Dorsolateral prefrontal cortex (tissue), 122 donors: ENCODE measurements at places on chromosomes 1 and 21. TPM values are rescaled to one million over a fixed set of nuclear protein-coding genes. Genes with fewer than 3 reads are reported as not detected.
A peak's percentile ranks its signal among the peaks of the same experiment; 100 is the strongest.

The CRABP2 gene
- total RNA-seq, result 14.6 TPM

The LRRC53 gene
- total RNA-seq, result 2.6 TPM

The GUCA2B gene
- total RNA-seq, result not detected

The BCAN gene
- total RNA-seq, result 129 TPM

The SLC5A9 gene
- not detected for total RNA-seq

The RAB25 gene
- 1.5 TPM for total RNA-seq

The HSD3B1 gene
- total RNA-seq, result not detected

The AADACL4 gene
- total RNA-seq, result not detected

The TMEM52 gene
- total RNA-seq, result 1.2 TPM

The KLHDC7A gene
- 0.10 TPM for total RNA-seq

GRCh38 chr1:201175820-201176500 is 14.7 kb upstream of the IGFN1 start:
- DNase-seq, result no peak

- DNase-seq, result no peak
Measured at GRCh38 chr1:246959944-246960693, 28.4 kb upstream of the AHCTF1 start.

GRCh38 chr1:20167126-20167525 is 18.8 kb upstream of the UBXN10 start:
- DNase-seq, result no peak

GRCh38 chr1:30126848-30127247 is 596.5 kb downstream of the MATN1 start:
- DNase-seq, result no peak

DNA sequence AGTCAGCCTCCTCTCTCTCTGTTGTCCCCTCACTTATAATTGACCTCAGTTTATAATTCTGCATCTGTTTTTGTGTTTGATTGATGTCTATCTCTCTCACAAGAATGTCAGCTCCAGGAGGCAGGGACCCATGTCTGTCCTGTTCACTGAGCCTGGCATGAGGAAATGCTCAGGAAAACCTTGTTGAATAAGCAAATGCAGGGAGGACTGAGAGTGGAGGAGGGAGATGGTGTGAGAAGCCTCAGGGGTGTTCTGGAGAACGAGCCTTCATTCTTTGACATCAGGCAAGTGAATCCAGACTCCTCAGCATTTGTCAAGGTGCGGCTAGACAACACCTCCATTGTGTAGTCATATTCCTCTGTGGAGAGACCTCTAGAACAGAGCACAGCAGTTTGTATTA is 45.5 kb downstream of the MAN1C1 start:
- no peak for DNase-seq

- DNase-seq, result no peak
Measured at GRCh38 chr21:40165773-40166070, 298.5 kb downstream of the PCP4 start.

DNA sequence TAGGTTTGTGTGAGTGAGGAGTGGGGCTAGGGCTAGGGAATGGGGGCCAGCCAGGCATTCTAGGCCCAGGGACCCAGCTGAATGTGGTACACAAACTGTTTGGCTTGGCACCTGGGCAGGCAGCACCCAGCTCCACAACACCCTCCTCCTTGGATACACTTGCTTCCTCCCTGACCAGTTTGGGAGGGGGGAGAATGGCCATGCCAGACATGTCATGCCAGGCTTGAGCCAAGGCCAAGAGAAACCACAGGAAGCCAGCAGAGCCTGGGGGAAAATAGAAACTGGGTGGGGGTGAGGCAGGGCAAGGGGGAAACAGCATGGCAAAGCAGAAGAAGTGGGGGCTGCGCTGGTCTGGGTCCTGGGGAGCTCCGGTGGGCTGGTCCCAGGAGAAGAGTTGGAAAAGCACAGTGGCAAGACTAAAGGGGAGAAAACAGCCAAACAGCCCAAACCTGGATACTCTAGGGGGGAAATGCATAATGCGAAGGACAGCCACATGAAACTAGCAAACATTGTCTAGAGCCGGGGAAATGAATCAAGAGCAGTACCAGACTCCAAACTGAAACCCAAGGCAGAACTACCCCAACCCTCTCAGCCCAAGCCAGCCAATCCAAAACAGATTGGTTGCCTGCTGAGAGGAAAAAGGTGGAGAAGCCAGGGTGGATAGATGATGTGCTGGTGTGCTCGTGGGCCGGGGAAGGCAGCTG is 47.9 kb downstream of the LGR6 start:
- DNase-seq, result no peak

GRCh38 chr1:23527900-23528249 is 3.2 kb downstream of the E2F2 start:
- DNase-seq, result no peak

- DNase-seq, result no peak
Measured at GRCh38 chr1:233356705-233356987, 29.1 kb downstream of the MAP3K21 start.

- no peak for DNase-seq
Measured at GRCh38 chr1:161421456-161421855, 53.8 kb upstream of the CFAP126 start.

DNA sequence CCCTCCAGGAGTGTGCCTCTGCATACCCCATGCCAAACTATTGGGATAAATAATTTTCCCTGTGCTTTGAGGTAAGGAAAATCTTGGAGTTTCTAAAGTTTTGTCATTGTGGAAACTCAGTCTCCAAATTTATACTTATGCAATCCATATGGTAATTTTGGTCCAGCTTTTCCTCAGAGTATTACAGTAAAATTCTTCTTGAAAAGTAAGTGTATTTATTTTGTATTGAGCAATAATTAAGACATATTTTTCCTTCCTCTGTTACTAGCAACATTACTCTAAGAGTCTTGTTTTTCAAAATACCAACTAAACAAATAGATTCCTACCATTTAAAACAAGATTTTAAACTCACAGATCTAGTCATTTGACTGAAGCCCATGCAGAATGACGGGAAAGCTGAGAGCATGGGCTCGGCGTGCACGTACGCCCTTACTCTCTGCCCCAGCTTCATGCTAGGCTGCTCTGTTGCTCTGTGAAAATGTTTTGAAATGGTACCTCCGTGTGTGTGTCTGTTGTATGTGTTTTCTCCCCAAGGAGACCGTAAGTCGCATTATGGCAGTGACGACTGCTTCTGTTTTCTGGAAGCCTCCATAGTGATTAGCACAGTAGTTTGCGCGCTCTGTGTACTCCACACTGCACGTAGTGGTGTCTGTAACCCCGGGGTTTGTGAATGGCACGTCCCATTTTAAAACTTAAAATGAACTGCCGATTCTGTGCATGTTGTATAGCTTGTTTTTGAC is 165.3 kb downstream of the SDCCAG8 start:
- DNase-seq, result no peak

- no peak for DNase-seq
Measured at GRCh38 chr1:58926152-58926551, 142.3 kb upstream of the JUN start.

DNA sequence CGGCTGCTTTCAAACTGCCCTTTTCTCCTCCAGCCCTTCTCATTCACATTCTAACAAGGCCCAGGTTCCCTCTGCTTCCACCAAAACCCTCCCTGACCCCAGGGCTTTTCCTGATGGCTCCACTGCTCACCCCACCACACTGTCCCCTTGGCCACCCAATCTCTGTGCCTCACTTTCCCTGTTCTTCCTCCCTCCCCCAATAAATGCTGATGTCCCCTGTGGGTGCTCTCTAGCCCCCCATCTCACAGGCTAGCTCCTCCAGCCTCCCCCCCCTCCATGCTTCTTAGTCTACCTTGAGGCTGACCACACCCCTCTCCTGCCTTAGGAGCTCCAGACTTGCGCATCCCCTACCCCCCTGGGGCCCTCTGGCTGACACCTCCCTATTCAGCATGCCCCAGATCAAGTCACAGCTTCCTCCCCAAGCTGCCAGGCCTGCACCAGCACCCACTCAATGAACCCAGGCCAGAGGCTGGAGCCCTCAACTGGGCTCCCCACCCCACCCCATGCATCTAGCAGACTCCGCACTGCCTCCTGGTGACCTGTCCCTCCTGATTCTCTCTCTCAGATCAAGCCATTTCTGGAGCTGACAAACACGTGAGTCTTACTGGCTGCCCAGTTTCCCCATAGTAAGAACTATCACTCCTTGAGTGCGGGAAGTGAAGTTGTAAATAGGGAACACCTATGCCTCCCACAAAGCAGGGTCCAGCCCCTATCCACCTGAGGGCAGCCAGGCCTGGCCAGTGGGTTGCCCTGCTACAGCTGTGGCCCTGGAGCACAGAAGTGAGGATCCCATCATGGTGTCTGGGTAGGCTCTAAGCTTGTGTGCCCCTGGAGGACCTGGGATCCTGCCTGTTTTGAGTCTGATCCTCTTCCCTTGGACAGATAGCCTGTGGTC is 117.9 kb downstream of the DMRTB1 start:
- peak; percentile 14 for DNase-seq

DNA sequence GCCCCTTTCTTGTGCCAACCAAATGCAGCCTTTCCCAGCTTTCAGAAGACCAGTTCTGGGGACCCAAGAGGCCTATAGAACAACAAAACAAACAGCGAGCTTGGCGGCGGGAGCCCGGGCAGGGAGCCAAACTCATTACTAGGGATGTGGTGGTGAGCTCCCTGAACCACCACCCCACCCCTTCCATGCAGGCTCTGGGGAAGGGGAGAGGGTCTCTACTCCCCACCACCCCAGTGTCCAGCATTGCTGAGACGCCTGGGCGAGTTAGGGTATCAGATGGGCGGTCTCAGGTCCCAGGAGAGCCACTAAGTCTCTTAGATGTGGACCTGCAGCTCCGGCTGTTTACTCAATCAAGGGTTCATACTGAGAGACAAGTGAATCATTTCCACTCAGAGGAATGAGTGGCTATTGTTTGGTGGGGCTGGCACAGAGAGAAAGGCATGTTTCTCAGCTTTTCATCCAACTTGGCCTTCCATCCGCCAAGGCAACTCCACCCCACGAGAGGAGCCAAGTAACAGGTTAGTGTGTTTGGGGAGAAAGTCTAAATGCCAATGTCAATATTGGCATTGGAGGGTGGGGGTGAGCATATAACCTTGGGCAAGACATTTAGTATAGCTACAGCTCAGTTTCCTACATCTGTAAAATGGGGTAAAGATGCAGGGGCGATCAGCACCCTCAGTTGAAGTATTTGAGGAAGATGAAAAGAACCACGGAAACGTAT is 40.9 kb downstream of the PLXNA2 start:
- no peak for DNase-seq

GRCh38 chr1:193216920-193217319 is 30.5 kb upstream of the B3GALT2 start:
- DNase-seq, result no peak

GRCh38 chr1:31224068-31224467 is 15.6 kb downstream of the NKAIN1 start:
- no peak for DNase-seq

DNA sequence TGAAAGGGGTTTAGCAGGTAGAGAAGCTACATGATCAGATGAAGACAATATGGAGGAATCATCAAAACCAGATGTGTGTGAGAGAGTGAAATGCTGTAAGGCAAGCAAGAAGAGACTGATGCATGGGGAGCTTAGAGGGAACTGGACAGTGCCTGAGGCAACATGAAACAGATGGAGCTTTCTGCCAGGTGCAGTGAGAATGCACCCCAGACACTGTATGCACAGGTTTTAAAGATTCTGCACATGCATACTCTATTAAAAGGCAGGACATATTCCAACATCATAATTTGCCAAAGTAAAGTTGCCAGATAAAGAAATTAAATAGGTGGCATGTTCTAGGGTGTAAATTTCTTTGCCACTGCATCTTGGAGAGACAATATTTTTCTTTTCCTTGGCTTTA is 200.1 kb downstream of the AMY1C start:
- DNase-seq, result no peak

DNA sequence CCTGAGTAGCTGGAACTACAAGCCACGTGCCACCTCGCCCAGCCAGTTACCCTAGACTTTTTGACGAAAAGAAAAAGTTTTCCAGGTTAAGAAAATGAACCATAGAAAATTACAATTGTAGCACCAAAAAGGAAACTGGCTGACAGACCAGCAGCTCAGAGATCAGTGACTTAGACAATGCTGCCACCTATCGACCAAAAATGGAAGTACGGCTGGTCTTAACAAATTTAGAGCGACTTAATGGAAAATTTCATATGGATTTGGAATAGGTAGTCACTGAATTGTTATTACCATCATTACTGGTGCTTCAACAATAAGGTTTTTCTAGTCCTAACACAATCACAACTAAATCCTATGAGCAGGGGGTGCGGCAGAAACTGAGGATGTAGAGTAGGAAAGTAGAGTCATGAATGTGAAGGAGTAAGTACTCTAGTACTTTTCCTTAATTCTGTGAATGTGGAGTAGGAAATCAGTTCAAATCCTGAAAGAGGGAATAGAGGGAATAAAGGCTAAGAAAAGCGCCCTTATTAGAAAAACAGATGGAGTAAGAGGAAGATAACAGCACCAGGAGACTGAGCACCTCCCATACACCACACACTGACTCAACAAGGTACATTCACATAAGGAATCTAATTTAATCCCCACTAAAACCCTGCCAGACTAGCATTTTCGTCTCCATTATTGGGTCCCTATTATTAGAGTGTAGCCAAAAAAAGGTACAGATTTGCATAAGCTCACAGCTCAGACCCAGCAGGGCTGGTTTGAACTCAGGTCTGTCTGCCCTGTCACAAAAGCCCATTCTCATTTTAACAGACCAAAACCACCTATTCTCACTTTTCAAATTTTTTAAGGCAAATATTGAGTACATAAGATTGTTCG is 37.9 kb upstream of the MGST3 start:
- peak; percentile 65 for DNase-seq

DNA sequence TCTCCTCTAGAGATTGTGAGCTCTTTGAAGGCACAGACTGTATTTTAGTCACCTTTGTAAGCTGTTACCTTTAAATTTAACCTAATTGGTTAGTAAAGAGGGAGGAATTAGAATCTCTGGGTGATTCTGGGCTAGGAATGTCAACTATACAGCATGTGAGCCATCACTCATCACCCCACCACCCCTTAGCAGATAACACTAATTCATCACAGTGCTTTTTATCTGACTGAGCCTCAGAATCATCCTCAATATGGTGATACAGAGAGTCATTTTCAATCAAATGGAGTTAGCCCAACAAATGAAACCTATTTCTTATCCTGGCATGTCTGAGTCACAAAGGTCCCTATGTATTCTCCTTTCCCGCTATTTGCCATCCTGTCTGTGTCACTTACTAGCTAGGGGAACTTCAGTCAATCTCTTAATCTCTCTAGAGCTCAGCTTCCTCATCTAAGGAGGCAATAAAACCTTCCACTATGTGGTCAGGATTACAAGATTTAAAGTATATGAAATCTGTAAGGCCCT is 13.3 kb downstream of the KCNJ10 start:
- no peak for DNase-seq

GRCh38 chr21:45292399-45293219 is 4.9 kb upstream of the POFUT2 start:
- peak; percentile 83 for DNase-seq

GRCh38 chr1:216175714-216176113 is 247.5 kb downstream of the USH2A start:
- DNase-seq, result no peak

DNA sequence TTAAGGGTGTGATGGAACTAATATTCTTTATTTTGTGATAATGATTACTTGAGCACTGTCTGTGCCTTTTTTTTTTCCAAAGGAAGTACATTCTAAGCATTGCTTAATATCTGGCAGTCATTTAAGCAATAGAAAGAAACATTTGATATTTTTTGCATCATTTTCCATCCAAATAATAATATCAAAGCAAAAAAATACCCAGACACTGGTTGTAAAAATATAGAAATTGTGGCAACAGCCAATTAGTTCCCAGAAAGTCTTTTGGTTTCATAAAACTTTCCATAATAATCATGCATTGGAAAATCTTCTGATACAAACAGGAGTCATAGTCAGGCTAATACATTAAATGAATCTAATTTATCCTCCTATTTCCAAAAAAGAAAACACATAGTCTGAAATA is 629.3 kb upstream of the ADAMTS5 start:
- DNase-seq, result no peak
